Esophagus mucosa (tissue), 1 donor: ENCODE measurements at places on chromosomes 4 and X. TPM values are rescaled to one million over a fixed set of nuclear protein-coding genes. Genes with fewer than 3 reads are reported as not detected.

DNA sequence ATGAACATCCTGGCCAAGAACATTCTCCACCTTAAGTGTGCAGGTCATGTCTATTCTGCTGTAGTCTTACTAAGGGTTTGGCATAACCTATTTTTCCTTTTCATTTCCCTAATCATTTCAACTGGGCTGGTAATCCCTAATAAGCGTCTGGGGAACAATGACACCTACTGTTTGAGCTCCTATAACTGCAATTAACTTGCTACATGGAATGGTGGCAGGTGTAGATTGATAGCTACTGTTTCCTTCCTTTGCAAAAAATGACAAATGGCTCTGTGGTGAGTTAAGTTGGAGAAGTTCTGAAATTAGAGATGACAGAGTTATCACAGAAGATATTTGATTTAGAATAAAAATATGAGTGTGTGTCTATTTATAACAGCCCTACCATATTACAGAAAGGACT is 104.5 kb upstream of the NAP1L5 start:
- ATAC-seq, result no peak

DNA sequence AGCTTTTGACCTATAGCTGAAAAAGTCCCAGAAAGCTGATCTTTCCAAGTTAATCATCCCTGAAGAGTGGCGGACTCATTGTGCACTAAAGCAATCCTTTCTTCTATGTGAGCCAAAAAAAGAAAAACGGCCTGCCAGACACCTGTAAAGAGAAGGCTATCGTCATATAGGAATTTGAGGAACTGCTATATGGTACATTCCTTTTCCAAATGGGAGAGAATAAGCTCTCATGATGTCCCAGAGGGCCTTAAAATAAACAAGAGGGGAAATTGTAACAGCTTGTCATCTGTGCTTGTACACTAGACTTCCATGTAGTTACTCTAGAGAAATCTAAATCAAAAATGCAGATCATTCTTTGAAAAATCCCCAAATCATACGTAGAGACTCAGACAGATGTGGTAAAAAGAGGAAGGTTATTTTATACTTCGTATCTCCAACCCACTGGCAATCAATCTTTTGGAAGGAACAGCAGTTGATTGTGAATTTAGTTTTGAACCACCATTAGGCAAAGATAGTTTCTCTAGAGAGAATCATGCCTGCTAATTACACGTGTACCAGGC is 26.1 kb downstream of the GPR174 start:
- ATAC-seq, result no peak

DNA sequence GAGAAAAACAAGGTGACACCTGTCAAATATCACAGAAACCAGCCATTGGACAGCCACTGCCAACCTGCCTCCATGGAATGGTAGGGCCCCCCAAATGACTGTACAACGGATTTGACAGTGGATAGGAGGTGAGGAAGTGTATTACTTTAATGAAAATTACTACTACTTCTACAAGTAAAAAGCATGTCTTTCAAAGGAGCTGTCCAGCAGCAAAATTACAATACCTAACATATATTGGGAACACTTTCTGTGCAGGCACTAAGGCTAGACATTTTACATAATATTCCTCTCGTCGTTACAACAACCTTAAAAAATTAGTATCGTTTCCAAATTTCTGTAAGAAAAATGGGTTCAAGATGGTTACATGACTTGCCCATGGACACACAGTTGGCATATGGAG is 14.9 kb downstream of the PPP3CA start:
- ATAC-seq, result no peak

GRCh38 chr4:151175754-151176631 is 76.6 kb downstream of the RPS3A start:
- no peak for ATAC-seq

DNA sequence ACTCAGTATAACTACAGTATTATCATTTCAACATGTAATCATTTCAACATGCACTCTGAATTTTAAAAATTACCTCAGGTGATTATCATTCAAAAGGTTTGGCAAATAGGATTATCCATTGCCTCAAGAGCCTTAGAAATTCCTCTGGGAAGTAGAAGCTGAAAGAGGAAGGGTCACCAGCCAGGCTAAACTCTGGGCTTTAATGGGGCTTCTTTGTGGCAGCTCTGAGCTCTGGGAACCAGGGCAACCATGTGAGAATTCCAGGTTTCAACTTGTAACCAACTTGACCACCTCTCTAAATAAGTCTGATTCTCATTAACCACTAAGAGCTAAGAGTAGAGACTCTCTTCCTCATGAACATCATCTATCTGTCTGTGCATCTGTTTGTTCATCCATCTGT is 117.2 kb upstream of the MED14 start:
- no peak for ATAC-seq

- ATAC-seq, result no peak
Observed at GRCh38 chr4:42632653-42633382, 24.1 kb downstream of the ATP8A1 start.

The SNCA gene
- 6.5 TPM for total RNA-seq

The PNMA5 gene
- not detected for total RNA-seq
